Adipose tissue (tissue), 3 donors: ENCODE measurements at places on chromosomes 1 and 21. TPM values are rescaled to one million over a fixed set of nuclear protein-coding genes. Genes with fewer than 3 reads are reported as not detected.

Gene PGLYRP3
- not detected for polyA plus RNA-seq

Gene KLHDC9
- 1.5 TPM for polyA plus RNA-seq

Gene ADAMTS4
- 5.9 TPM for polyA plus RNA-seq

Gene CD5L
- polyA plus RNA-seq, result 0.06 TPM

Gene SPRR4
- not detected for polyA plus RNA-seq

Gene DCST1
- polyA plus RNA-seq, result not detected

Gene TACSTD2
- 3.2 TPM for polyA plus RNA-seq

Gene TEKT2
- polyA plus RNA-seq, result 0.12 TPM

Gene SAMD11
- 1.2 TPM for polyA plus RNA-seq

Gene C1orf141
- polyA plus RNA-seq, result not detected

Gene TAGLN2
- 340 TPM for polyA plus RNA-seq

Gene VHLL
- not detected for polyA plus RNA-seq

Gene UBE2U
- polyA plus RNA-seq, result not detected

Gene TFF2
- 505 TPM for polyA plus RNA-seq

Gene RPTN
- polyA plus RNA-seq, result not detected

Gene GPR52
- polyA plus RNA-seq, result not detected

Gene RHBDL2
- polyA plus RNA-seq, result 0.47 TPM

Gene FAM43B
- polyA plus RNA-seq, result 0.28 TPM

Gene ANGPTL7
- 0.45 TPM for polyA plus RNA-seq

Gene S100A1
- 31.7 TPM for polyA plus RNA-seq

Gene C1orf94
- polyA plus RNA-seq, result not detected

Gene AMY1C
- not detected for polyA plus RNA-seq

Gene WNT4
- polyA plus RNA-seq, result 0.45 TPM

Gene OR2G3
- not detected for polyA plus RNA-seq

Gene PGLYRP4
- polyA plus RNA-seq, result not detected

Gene CSMD2
- polyA plus RNA-seq, result 0.21 TPM

Gene NT5C1A
- 0.06 TPM for polyA plus RNA-seq

Gene FCN3
- polyA plus RNA-seq, result 8.8 TPM

Gene F5
- polyA plus RNA-seq, result 0.22 TPM

Gene MRPL20
- polyA plus RNA-seq, result 110 TPM

Gene TTLL10
- polyA plus RNA-seq, result 0.98 TPM

Gene C8A
- polyA plus RNA-seq, result not detected

Gene NFASC
- 2.2 TPM for polyA plus RNA-seq

Gene TRIM45
- 1.2 TPM for polyA plus RNA-seq

Gene FCGR2B
- polyA plus RNA-seq, result 14.5 TPM

Gene NTRK1
- 1.8 TPM for polyA plus RNA-seq

Gene SHCBP1L
- not detected for polyA plus RNA-seq

Gene LMOD1
- polyA plus RNA-seq, result 21.8 TPM

Gene PM20D1
- polyA plus RNA-seq, result 0.45 TPM

Gene ENTREP3
- 14.2 TPM for polyA plus RNA-seq

Gene PNRC2
- polyA plus RNA-seq, result 113 TPM

Gene LRRC53
- polyA plus RNA-seq, result not detected

Gene IL19
- polyA plus RNA-seq, result 0.12 TPM

Gene SLC25A24
- 15.9 TPM for polyA plus RNA-seq

Gene LCE6A
- not detected for polyA plus RNA-seq

Gene AKNAD1
- 0.22 TPM for polyA plus RNA-seq

Gene SDCCAG8
- polyA plus RNA-seq, result 16.7 TPM

Gene RHD
- polyA plus RNA-seq, result not detected

Gene AIRE
- not detected for polyA plus RNA-seq

Gene PDIK1L
- polyA plus RNA-seq, result 1.7 TPM

Gene TMPRSS15
- 0.03 TPM for polyA plus RNA-seq

Gene LCE1E
- not detected for polyA plus RNA-seq

Gene BARHL2
- polyA plus RNA-seq, result not detected

Gene IL10
- polyA plus RNA-seq, result 7.0 TPM
